Inflammatory macrophage (primary cell): ENCODE measurements at places on chromosomes 13 and 19.

DNA sequence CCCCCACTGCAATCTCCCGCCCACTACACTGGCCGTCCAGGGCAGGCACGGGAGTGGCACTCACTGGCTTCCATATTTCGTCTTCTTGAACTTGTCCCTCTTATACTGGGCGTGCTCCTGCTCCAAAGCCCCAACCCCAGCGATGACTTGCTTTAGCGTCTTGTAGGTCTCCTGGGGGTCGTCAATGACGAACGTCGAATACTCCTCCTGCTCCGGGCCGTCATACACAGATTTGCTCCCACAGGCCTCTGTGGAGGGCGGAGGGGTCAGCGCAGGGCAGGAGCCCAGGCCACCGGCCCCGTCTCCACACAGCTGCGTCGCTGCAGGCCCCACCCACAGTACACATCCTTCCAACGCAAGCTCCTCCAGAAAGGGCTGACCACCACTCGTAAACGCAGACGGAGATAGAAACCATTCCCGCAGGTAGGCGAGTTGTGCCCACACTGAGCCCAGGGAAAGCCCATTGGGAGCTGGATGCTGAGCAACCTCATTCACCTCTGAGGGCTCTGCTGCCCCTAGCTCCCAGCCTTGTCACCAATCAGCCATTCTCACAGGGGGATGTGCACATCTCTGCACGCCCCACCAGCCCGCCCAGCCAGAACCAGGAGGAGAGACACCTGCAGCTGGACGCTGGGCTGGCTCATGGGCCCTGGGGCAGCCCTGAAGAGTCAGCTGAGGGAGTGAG lies 7.9 kb upstream of the C13orf46 start:
- DNase-seq: no peak

- no peak for DNase-seq
These were observed 179.0 kb downstream of the NUFIP1 start for GRCh38 chr13:44810061-44810840.

DNA sequence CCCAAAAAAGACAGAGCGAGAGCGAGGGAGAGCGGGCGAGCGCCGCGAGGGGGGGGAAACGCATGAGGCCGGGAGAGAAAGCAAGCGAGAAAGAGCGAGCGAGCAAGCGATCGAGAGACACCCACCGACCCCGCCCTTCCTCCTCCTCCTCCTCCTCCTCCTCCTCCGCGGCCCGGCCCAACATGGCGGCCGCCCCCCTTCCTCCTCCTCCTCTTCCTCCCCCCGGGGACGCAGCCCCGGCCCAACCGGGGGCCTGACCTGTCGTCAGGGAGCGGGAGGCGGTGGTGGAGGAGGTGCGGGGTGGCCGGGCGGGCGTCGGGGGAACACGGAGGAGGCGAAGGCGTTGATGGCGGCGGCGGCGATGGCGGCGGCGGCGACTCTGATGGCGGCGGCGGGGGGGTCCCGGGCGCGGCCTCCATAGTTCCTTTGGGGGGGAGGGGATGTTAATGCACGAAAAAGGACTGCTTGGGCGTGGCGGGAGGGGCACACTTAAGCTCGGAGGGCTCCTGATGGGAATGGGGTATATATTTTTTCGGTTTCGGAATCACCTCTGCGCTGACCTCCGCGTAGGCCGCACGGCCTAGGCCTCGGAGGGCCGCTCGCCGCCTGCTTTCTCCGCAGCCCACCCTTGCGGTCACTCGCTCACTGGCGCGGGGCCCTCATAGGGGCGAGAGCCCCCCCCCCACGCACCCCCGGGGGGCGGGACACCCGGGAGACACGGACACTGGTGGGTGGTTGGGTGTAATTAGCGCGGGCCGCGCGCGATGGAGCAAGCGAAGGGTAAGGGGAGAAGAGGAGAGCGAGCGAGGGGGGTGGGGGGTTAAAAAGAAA lies 1.2 kb downstream of the ZC3H4 start:
- DNase-seq: peak; percentile 80

DNA sequence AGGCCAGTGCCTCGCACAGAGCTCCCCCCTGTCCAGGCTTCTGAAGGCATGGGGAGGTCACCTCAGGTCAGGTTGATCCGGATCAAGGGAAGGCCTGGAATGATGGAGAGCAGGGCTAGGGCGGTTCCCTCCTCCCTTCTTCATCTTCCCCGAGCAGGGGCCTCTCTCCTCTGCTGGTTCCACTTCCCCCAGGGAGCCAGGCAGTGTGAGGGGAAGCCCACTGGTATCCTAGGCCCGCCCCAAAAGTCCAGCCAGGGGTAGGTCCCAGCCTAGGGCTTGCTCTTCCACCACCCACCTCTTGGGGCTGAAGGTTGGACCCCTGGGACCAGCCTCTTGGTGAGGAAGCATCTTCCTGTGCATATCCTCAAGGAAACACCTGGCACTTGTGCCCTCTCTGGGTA lies 16.4 kb upstream of the PRR19 start:
- DNase-seq: no peak

DNA sequence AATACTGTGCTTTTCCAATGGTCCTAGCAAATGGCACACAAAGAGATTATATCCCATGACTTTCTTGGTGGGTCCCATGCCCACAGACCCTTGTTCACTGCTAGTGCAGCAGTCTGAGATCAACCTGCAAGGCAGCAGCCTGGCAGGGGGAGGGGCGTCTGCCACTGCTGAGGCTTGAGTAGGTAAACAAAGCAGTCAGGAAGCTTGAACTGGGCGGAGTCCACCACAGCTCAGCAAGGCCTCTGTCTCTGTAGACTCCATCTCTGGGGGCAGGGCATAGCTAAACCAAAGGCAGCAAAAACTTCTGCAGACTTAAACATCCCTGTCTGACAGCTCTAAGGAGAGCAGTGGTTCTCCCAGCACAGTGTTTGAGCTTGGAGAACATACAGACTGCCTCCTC lies 82.9 kb downstream of the ZNF737 start:
- DNase-seq: no peak

DNA sequence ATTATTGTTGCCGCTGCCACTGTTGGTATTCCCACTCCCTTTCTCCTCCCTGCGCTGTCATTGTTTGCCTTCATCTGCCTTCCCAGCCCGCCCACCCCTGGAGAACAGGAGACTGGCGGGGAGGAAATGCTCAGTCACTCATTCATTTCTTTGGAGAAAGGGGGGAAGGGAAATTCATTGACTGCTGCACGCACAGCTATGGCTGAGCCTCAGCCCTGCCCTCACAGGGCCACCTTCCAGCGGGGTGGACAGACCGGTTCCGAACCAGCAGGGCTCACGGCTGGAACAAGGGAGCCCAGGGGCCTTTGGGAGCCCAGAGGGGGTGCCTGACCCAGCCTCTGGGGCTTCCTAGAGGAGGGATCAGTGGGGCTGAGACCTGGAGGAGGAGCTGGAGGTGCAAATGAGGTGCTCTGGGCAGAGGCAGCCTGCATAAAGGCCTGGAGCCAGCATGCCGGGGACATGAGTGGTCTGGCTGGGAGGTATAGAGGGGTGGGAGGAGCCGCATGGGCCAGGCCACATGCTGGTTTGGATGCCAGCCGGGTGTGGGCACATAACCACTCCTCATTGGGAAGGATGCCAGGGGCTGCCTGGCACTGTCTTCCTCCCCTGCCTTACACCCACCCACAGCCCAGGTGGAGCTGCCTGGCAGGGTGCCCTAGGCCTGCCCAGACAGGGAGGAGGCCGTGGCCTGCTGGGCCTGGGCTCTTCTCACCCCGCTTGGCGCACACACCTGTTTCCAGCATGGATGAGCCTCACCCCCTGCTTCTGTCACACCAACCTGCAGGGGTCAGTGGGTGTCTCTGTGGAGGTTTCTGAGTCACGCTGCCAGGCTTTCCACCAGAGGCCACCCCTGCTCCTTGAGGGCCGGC lies 26.8 kb downstream of the PPP5C start:
- DNase-seq: no peak

GRCh38 chr19:2624537-2625091 lies 77.9 kb downstream of the GNG7 start:
- no peak for DNase-seq

DNA sequence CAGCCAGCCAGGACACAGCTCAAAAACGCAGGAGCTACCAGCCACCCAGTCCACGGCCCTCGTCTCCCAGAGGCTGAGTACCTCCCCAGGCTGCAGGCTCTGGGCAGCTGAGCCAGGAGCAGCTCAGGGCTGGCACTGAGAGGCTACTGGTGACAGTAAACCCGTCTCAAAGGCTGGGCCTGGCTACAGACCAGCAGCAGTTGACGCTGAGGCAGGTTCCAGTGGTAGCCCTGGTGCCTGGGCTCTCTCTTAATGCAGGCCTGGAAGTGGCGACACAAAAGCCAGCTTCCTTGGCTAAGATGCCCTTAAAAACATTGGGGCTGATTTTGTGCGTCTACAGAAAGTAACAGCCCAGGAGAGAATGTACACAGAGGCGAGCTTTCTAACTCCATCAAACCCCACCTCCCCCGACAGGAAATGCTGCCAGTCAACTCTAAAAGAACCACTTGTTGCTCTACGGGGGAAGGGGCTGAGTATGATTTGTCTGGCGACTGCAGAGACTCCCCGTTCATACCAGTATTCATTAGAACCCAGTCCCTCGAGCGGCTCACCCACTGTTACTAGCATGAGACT lies 126.3 kb downstream of the STK24 start:
- DNase-seq: no peak

- no peak for DNase-seq
These were observed 2080.4 kb downstream of the PCDH9 start for GRCh38 chr13:65149687-65150086.

DNA sequence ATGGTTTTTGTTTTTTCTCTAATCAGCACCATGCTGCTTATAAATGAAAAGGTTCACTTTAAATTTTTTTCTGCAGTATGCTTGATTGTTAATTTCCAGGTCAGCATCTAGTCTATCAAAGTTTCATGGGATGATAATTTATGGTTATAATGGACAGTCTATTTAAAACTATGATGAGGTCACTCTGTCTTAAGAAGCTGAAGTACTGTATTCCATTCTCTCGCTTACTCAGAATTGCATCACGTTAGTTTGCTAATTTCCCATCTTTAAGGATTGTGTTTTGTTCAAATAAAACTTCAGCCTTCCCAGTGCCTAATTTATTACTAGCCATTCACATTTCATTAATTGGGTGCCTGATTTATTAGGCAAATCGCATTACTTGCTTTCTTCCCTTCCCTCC lies 94.3 kb downstream of the GPC6 start:
- no peak for DNase-seq

GRCh38 chr13:26616126-26616525 lies 58.6 kb downstream of the WASF3 start:
- DNase-seq: no peak

DNA sequence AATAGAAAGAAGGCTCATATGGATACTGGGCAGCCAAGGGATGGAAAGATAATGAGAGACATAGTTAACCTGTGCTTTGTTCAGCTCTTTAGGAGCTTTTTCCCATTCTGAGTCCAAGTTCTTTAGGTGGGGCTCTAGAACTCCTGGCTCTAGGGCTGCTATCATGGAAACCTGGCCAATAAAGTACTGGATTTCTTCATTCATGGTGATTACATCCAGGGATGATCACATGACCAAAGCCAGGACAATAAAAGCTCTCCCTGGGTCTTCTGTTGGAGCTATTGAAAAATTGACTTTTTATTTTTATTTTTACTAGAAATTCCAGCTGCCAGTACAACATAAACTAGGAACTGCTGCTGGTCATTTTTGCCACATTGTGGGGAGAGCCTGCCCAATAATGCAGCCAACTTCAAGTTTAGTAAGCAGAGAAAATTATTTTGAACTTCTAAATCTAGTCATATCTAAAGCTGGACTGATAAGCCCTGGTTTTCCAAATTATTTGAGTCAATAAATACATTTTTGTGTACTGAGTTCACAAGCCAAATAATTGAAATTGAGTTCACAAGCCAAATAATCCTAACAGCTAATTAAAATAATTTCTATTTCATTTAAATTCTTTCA lies 224.9 kb upstream of the STARD13 start:
- DNase-seq: no peak

DNA sequence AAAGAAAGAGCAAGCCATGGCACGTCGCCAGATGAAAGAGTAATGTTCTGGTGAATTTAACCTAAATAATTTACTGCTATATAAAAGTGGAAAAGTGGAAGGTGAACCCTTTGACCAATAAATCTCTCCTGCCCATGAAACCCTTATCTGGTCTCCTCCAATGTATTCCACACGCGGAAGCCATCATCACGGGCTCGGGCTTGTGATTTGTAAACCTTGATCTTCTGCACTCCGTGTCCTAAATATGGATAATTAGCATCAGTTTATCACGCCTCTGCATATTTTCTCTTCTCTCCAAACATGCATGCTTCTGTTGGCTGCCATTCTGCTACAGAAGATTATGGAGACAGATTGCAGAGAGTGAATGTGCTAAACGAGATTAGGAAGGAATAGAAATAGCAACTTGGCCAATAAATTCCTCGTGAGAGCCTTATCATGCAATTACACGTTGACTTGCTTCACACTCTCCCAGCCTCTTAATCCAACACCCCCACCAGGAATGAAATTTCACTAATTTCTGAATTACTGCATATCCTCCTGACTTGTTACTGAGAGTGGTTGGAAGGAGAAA lies 34.5 kb downstream of the SOX1 start:
- no peak for DNase-seq

DNA sequence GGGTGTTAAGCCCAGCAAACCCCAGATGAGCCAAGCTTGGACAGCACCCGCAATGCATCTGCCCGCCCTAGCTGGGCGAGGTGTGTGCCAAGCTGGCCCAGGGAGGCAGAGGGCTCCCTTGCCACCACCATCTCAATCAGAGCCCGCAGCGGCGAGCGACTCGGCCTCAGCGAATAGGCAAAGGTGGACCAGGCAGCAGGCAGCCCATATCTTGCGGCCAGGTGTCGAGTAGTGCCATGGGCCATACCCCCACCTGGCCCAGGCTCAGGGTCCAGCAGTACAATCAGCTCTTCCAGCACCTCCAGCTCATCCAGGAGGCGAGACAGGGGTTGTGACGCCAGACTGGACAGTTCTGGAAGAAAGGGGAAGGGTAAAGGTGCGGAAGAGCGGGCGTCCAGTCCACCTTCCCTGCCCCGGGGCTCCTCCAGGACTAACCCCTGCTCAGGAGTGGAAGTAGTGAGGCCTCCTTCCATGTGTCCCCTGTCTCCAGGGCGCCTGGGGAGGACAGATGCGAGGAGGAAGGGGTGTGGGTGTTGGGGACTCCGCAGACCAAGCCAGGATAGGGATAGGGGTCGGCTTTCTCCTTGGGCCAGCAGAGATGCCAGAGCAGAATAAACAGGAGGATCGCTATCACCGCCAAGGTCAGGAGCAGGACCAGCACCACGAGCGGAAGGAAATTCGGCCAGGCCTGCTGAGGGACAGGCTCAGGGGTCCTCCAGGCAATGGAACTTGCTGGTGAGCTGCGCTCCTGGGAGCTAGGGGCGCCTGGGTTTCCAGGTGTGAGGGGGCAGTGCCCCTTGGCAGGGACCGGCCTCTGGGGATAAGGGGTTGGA lies 2.8 kb downstream of the IGFLR1 start:
- DNase-seq: no peak
